ENCODE measurements at places on chromosomes 11 and 22.

GRCh38 chr11:94521684-94522083 lies 9.4 kb downstream of the C11orf97 start:
- no peaks in the 10 kb centered on the region for H3K27me3 ChIP-seq
- no peak for DNase-seq
- no peak overlapping the region for H3K4me3 ChIP-seq
- H3K27ac ChIP-seq = no peak overlapping the region

GRCh38 chr11:44403587-44404273 lies 93.8 kb upstream of the ALX4 start:
- H3K36me3 ChIP-seq = no peaks in the 10 kb centered on the region
- DNase-seq = no peak
- H3K27me3 ChIP-seq = no peaks in the 10 kb centered on the region
- no peaks in the 10 kb centered on the region for H3K4me1 ChIP-seq

GRCh38 chr11:122703541-122704272 lies 48.2 kb downstream of the UBASH3B start:
- no peak for DNase-seq
- peaks cover 9% of the 10 kb centered on the region for H3K4me1 ChIP-seq
- H3K4me3 ChIP-seq = no peak overlapping the region

DNA sequence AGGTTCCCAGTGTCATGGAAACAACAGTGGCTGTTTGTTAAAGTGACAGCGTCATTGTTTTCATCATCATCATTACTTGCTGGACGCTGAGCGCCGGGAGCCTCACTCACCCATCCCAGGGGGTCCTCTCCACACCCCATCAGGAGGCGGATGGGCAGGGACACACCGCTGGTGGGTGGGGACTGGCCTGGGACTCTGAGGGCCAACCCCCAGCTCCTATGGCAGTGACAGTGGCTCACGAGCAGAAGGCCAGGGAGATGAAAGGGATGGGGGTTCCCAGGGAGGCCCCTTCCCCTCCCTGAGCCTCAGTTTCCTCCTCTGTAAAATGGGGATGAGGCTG lies 76.6 kb upstream of the PRR5 start:
- no peak overlapping the region for H3K4me3 ChIP-seq
- H3K4me1 ChIP-seq = peaks cover 5% of the 10 kb centered on the region
- no peak for DNase-seq
- no peak overlapping the region for H3K27ac ChIP-seq
- H3K36me3 ChIP-seq = no peaks in the 10 kb centered on the region

- H3K4me3 ChIP-seq = no peak overlapping the region
- DNase-seq = no peak
- no peaks in the 10 kb centered on the region for H3K36me3 ChIP-seq
- H3K27me3 ChIP-seq = no peaks in the 10 kb centered on the region
- H3K27ac ChIP-seq = no peak overlapping the region
Observed at GRCh38 chr11:87076874-87077429, 39.2 kb downstream of the TMEM135 start.

DNA sequence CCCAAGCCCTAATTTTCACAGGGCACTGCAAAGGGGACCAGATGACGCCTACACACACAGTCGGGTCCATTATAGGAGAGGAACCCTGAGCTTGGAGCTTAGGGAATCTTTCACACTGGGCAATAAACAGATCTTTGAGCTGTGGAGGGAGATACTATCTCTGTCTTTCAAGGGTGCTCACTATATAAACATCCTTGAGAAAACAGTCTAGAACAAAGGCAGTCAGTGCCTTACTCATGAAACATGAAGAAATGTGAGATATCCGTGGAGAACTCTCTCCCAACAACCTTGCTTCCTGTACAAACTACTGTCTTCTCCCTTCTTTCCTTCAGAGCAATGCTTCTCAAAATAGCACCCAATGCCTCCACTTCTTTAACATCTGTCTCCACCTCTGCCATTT lies 109.0 kb upstream of the APOA1 start:
- no peaks in the 10 kb centered on the region for H3K36me3 ChIP-seq
- H3K4me1 ChIP-seq = no peaks in the 10 kb centered on the region
- no peaks in the 10 kb centered on the region for H3K27me3 ChIP-seq
- no peak overlapping the region for H3K27ac ChIP-seq
- H3K4me3 ChIP-seq = no peak overlapping the region

DNA sequence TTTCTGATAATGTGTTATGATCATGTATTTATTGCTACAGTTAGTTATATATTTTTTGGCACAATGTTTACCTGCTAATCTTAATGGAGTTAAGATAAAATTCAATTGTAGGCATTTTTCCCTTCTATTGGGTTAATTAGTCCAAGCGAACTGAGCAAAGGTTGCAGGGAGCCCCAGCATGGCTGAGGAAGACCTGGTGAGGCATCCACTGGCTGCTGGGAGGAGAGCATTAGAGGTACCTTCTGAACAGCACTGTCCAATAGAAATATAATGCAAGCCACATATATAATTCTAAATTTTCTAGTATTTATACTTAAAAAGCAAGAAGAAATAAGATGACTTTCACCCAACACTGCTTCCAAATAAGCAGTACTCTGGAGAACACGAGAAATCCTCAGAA lies 689 bp upstream of the TMEM126A start:
- DNase-seq = no peak
- peak overlapping the region; percentile 83 for H3K4me3 ChIP-seq
- peaks cover 11% of the 10 kb centered on the region for H3K4me1 ChIP-seq
- H3K36me3 ChIP-seq = peaks cover 4% of the 10 kb centered on the region

- H3K27me3 ChIP-seq = no peaks in the 10 kb centered on the region
- peak; percentile 83 for DNase-seq
- peak overlapping the region; percentile 74 for H3K27ac ChIP-seq
- H3K4me1 ChIP-seq = peaks cover 36% of the 10 kb centered on the region
- peak overlapping the region; percentile 83 for H3K4me3 ChIP-seq
- no peaks in the 10 kb centered on the region for H3K36me3 ChIP-seq
Observed at GRCh38 chr11:65112546-65113360, 1.1 kb downstream of the TM7SF2 start.
